Brain pericyte (primary cell): ENCODE measurements at places on chromosomes 11 and 22.

GRCh38 chr11:130131961-130132850, 27.4 kb upstream of the ST14 start:
- peak; percentile 36 for DNase-seq

- no peak for DNase-seq
Observed at GRCh38 chr11:9103542-9104276, 12.3 kb upstream of the SCUBE2 start.

GRCh38 chr11:8826139-8826786, 84.7 kb upstream of the AKIP1 start:
- DNase-seq: peak; percentile 41

DNA sequence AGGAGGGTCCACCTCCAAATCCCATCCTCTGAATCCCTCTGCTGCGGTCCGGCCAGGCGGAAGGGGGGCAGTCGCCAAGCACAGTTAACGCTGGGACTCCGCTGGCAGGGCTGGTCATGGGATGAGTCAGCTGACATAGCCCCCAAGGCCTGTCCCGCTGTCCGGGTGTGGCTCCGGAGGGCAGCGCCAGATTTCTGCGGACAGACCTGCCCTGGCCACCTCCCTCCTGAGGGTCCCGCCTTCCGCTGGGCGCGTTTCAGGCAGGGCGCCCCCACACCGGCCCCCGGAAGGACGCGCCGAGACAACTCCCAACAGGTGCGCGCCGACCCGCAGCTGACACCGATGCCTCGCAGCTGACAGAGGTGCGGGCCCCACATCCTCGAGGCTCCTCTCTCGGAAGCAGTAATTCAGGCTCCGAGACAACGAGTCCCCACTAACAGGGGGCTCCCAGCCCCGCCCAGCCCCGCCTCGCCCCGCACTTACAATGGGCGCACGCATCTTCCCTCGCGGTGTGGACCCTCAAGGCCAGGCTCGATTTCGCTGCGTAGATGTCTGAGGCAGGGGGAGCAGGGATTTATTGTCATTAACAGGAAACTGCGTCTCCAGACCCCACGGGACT, 607 bp downstream of the PLAAT3 start:
- no peak for DNase-seq
